ENCODE measurements at places on chromosomes 4 and X.

- no peak for DNase-seq
Observed at GRCh38 chr4:20528508-20528907, 171.8 kb upstream of the PACRGL start.

DNA sequence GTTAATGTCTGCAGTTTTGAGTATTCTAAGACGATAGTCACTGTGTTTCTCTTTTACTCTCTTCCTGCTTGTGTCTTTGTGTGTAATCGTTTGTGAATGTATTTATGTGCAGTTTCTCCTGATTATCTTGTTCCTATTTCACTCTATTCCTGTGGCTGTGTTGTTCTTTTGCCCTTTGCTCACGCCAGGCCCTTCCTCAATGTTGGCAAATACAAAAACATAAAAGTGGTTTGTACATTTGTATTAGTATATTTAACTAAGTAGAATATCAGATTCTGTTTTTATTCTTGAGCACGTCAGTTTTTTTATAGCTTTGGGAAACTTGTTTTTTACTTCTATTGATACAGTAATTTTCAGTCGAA is 107.6 kb upstream of the BMPR1B start:
- DNase-seq, result no peak

- DNase-seq, result no peak
Observed at GRCh38 chr4:184669251-184669650, 19.7 kb downstream of the PRIMPOL start.

GRCh38 chr4:113635739-113636437 is 125.7 kb downstream of the CAMK2D start:
- DNase-seq, result no peak

DNA sequence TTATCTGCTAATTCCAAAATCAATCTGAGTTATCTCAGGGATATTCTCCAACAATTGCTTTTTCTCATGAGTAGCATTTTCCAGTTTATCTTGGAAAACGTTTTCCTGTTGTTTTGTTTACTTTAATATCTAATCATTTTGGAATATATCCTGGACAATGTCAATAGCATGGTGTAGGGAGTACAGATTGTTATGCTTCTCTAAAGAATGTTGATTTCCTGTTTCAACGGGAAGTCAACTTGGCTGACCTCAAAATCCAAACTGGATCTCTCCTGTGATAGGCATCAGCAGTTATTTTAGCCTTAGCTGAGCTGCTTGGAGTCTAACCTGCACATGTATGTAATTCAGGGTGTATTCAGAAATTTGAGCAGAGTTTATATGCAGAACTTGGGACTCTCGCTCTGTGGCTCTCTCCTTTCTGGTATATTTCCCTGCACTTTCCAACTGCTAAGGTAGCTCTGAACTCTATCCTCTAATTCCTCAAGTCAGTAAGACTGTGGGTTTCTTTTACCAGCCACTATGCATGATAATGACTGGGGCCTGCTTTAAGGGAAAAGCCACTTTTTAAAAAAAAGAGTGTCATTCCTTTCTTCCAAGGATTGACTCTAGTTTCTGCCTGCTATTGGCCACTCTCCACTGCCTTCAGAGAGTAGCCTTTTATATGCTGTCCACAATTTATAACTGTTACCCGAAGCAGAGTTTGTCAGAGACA is 7.7 kb downstream of the PRSS48 start:
- no peak for DNase-seq

DNA sequence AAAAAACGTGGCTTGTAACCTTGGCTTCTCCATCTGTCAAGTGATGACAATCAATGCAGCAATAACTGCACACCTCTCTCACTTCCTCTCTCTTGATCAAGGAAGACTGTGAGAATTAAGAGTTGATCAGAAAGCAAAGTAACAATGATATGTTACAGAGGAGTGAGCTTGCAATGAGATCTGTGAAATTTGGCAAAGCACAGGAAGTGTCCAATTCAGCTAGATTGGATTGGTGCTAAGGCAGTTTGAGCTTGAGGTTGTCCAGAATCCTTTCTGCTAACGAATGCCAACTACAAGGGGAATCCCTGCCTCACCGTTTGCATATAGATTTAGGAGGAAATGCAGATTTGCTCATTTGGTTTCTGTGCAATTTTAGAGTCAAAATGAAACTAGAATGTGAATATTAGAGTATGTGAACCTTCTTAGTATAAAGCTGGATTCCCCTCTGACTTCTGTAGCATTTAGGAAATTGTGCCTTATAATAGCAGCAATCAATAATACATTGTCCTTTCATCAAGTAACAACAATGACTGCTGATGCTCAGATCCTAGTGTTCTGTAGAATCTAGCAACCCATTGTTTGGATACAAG is 346.4 kb downstream of the PTTG2 start:
- no peak for DNase-seq

DNA sequence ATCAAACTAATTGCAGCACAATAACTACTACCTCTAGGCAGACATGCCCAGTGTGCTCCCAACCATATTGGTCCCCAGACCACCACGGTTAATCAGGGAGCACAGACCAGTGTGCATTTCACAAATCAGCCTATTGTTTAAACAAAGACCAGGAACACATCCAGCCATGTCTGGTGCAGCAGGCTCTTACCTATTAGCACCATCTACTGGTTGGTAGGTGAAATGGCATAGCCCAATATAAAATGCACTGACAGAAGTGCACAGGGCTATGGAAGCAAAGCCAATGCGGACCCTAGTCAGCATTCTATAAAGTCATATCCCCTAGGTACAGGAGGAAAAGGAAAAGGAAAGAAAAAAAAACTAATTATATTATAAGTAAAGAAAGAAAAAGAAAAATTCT is 15.5 kb upstream of the CYLC1 start:
- DNase-seq, result no peak

GRCh38 chrX:132188175-132188574 is 31.1 kb downstream of the RAP2C start:
- DNase-seq, result no peak

- no peak for DNase-seq
Observed at GRCh38 chr4:154634058-154634457, 21.6 kb upstream of the FGG start.

- no peak for DNase-seq
Observed at GRCh38 chrX:71547339-71547738, 14.4 kb downstream of the OGT start.

- no peak for DNase-seq
Observed at GRCh38 chr4:84258905-84259830, 239.9 kb downstream of the NKX6-1 start.

DNA sequence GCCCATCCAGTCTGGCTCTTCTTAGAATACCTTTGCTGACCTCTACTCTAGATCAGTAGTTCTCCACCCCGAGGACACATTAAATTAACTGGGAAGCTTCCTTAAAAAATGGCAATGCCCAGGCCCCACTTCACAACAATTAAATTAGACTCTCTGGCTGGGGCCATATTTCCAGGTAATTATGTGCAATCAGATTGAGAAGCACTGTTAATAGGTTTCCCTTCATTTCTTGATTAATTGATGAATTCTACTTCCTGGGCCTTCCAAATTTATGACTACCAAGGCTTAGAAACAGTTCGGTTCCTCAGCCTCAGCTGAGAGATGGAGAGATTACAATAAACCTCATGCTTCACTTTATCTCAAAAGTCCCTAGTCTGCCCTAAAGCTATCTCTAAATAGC is 71.7 kb upstream of the LIMCH1 start:
- no peak for DNase-seq

GRCh38 chrX:78321809-78322208 is 5.6 kb downstream of the CYSLTR1 start:
- DNase-seq, result no peak

DNA sequence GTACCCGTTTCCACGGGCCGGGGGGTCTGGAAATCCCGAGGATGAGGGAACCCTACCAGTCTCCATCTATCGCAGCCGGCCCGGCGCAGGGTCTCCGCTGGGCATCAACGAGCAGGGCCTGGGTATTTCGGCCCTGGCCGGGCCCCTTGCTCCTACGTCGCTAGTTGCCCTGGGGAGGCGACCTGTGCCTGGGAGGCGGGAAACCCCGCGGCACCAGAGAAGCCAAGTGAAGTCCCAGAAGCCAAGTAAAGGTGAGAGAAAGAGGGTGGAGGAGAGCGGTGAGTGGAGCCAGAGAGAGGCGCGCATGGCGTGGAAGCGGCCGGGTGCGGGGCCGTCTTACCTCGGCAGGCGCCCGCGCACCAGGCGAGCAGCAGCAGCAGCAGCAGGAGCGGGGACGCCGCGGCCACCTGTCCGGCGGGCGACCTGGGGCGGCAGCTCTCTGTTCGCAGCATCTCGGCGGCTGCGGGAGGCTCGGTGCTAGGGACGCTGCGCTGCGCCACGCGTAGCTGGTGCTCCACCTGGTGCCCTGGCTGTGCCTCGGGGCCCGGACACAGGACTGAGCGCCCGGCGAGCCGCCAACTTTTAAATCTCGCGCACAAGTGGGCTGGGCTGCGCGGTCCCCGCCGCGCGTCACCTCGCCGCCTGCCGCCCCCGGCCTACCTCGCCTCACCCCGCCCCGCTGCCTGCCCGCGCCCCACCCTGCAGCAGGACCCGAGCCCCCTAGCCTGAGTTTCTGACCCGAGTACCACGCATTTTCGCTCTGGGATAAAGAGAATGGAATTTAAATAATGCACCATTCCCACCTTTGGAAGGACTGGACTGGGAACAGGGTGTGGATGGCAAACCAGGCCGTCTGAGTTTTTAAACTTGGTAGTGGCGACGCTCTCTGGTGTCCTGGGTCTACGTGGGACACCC is at the start of gene NMU:
Gene NMU, minus strand, starts transcription at position 558 of the 915 bp plus-strand sequence. Its CDS starts 106 bp downstream, at position 452.
- DNase-seq, result no peak

- no peak for DNase-seq
Observed at GRCh38 chr4:168221301-168221700, 97.3 kb downstream of the DDX60 start.

- no peak for DNase-seq
Observed at GRCh38 chrX:46561824-46562657, 11.5 kb upstream of the CHST7 start.
